T-helper 2 cell treated with Interferon-gamma antibody and Interleukin-4, amounts not matched to agents 5 μg/mL and 100 μg/mL, for 36 hours (primary cell): ENCODE measurements at places on chromosomes 13 and 19.

GRCh38 chr13:110593430-110594130 lies 21.8 kb upstream of the NAXD start:
- DNase-seq = no peak

- DNase-seq = no peak
Observed at GRCh38 chr19:16374436-16374835, 49.8 kb downstream of the KLF2 start.

DNA sequence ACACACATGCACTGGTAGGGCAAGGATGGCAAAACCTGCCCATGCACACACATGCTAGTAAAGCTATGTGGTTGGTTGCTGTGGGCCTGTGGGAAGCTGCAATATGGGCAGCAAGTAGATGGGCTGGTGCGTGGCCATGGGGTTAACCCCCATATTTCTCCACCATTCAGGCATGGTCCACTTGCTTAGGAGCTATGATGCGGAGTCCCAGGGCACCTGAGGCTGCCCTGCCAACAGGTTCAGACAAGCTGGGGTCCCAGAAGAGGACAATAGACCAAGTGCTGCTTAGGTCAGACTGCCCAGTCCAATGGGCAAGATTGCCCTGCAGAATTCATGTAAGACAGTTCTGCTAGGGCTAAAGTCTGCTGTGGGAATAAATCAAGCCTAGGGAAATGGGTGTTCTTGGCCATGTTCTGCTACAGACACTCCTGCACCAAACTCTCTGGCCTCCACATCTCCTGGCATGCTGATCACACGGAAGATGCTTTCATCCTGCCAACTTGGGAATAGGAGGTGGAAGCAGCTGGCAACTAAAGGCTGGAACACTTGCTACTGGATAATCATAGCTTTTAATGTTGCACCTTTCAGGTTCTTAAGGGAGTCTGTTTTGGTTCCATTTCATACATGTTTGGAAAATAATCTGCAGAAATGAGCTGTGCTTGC lies 646.3 kb upstream of the SLITRK1 start:
- no peak for DNase-seq

- no peak for DNase-seq
Observed at GRCh38 chr13:106464076-106464475, 71.4 kb downstream of the EFNB2 start.

DNA sequence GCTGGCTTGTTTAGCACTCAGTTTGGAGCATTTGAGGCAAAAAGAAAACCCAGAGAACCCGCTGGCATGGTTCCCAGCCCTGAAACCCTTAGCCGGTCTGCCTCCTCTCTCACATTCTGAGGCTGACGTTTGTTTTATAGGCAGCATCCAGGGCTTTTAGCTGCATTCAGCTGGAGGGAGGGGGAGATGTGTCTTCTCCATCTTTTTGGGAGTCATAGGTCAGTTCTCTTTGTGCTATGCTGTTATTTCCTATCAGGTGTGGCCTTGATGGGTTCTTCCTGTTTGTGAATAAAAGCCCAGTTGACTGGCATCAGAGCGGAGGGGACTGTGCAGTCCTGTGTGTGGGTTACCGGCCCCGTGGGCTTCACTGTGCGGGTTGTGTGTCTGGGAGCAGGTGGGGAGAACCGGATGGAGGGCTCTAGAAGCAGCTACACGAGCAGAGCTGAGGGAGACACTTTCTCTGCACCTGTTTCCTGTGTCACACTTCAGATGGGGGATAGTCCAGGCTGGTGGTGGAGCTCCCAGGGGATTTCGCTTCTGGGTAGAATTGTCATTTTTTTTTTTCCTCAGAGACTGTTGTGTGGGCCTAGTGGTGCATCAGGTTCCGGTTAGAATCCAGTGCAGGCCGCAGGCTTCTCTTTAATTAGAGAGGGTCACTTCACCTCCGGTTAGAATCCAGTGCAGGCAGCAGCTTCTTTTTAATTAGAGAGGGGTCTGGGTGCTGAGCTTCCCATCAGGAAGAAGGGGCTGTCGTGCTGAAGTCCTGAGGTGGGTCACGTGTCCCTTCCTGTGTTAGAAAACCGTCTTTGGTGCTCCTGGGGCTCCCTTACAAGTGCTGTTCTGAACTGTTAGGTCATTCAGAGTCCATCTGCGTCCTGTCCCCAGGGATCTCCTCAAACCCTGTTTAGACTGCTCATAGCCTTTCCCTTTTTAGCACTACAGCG lies 69.6 kb downstream of the ARHGEF7 start:
- DNase-seq = no peak
